ENCODE measurements at places on chromosomes 2 and 18.

DNA sequence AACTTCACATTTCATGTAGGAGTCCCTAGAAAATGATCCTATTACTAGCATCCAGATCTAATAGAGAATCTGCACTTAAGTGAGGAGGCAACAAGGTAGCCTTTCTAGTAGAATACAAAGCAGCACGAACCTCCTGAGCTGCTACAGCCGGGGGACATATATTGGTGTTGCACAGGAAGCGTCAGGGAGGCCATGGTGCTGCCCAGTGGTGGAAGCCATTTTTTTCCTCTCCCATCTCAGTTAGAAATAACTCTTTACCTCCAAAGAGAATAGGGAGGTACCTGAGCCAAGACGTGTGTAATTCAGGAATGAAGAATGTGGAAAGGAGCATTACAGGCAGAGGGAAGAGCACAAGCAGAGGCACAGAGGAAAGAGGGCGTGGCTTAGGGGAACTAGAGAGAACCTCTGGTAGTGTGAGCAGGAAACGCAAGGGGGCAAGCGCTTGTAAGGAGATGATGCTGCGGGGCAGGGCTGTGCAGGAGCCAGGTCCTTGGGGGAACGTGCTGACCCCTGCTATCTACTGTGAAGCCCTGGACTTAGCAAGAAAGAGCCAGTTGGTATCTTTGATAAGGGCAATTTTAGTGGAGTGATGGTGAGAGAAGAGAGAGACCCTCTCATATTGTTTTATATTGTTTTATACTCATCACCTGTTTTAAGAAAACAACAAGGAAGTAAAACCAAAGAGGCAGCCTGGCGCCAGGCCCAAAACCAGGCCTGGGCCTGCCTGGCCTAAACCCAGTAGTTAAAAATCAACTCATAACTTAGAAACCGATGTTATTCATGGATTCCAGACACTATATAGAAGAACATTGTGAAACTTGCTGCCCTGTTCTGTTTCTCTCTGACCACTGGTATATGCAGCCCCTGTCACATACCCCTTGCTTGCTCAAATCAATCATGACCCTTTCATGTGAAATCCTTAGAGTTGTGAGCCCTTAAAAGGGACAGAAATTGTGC is 50.0 kb upstream of the TTC39C start:
- DNase-seq = peak; percentile 35

DNA sequence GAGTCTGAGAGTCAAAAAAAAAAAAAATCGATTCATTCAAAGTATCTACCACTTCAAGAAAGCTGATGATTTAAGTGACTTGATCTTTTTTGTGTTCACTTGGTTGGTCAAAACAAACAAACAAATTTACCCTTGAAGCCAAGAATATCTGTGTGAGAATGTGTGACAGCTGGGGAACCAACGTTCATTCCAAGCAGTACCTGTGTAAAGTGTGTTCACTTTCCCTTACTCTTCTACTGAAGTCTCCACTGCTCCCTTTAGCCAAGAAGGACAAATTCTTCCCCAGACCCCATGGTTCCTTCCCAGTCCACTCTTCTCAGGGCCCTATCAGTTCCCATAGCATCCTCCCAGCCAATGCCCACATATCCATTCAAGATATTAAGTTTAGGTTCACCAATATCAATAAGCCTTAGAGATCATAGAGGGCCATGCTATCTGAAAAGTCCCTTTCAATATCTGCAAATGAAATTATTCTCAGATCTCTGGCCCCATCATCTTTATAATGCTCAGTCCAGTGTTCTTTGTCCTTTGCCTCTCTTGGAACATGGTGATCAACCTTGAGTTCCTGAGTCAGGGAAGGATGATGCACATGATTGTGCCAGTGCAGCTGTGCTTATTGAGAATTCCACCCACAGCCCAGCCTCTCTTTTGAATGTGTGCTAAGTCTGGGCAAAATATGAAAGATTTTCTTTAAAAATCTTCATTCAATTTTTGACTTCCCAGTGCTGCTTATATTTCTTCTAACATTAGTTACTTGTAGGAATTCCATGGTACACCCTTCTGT is 82.8 kb upstream of the DTNA start:
- no peak for DNase-seq

DNA sequence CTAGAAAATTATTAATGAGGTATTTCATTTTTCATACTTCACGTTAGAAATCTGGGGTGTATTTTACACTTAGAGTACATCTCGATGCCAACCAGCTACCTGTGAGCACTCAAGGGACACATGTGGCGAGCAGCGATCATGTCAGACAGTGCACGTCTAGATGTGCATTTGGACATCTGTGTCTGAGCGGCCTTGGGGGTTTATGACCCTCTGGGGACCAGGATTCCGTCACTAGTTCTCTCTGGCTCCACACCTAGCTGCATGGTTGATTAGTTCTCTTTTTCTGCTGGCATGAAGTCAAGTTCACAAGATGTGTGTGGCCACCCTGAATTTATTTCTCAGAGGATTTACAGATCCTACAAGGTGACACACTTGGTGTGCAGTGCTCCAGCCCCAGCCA is 192.2 kb downstream of the TSN start:
- no peak for DNase-seq

DNA sequence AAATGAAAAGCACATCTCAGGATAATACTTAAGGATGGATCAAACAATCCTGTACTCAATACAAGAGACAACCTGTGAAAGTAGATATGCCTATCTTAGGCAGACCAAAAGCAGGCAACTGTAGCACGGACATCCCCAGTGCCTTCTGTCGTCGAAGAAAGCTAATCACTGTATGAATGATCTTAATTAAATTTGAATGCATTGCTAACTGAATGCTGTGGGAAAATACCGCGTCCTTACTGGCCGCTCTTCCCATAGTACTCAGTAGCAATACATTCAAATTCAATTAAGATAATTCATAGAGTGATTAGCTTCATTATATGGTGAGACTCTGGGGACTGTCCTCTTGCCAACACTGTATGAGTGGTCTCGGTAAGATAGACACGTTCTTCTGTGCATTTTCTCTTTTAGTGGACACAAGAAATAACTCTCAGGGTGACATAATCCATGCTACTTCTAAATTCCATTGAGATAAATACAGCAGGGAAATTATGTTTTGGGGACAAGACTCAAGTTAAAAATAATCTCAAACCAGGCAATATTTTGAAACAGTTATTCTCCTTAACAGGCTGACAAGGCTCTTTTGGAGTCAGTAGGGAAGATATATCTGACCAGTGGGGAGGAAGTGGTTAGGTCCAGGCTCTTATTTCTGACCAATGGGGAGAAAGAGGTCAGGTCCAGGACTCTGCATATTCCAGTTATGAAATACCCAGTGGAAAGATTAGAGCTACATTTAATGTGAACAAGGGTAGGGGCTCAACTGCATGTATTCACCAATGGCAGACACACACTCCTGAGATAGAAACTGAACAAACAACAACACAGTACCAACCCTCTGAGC is 97.3 kb downstream of the DOCK10 start:
- DNase-seq = no peak

DNA sequence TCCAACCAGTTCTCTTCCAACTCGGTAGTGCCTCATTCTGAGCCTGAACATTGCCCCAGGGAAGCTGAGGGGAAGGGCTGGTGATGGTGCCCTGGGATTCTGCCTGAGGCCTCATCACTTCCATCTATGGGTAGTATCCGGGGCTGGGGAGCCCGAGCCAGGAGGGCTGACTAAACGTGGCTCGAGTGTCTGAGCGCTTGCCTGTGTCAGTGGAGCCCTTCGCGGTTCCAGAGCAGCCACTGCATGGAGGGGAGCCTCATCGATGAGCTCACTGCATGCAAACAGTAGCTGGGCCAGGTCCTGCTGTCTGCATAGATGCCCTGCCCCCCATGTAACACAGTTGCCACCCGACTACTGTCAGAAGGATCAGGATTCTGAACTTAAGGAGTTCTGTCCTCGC is 129.3 kb downstream of the GLI2 start:
- no peak for DNase-seq

All from stimulated activated CD8-positive, alpha-beta memory T cell treated with anti-CD3 and anti-CD28 coated beads, Interleukin-2, amount 100 ng/mL, for 48 hours (primary cell).